ENCODE measurements at places on chromosomes 1 and 21. TPM values are rescaled to one million over a fixed set of nuclear protein-coding genes. Genes with fewer than 3 reads are reported as not detected.

The PRKACB gene
- total RNA-seq = 119 TPM

The KLHDC8A gene
- total RNA-seq = not detected

The CYP4A22 gene
- not detected for total RNA-seq

GRCh38 chr21:41643246-41643966 lies 123.4 kb downstream of the RIPK4 start:
- DNase-seq = no peak

- DNase-seq = no peak
Measured at GRCh38 chr1:176998183-176998795, 166.2 kb downstream of the ASTN1 start.

DNA sequence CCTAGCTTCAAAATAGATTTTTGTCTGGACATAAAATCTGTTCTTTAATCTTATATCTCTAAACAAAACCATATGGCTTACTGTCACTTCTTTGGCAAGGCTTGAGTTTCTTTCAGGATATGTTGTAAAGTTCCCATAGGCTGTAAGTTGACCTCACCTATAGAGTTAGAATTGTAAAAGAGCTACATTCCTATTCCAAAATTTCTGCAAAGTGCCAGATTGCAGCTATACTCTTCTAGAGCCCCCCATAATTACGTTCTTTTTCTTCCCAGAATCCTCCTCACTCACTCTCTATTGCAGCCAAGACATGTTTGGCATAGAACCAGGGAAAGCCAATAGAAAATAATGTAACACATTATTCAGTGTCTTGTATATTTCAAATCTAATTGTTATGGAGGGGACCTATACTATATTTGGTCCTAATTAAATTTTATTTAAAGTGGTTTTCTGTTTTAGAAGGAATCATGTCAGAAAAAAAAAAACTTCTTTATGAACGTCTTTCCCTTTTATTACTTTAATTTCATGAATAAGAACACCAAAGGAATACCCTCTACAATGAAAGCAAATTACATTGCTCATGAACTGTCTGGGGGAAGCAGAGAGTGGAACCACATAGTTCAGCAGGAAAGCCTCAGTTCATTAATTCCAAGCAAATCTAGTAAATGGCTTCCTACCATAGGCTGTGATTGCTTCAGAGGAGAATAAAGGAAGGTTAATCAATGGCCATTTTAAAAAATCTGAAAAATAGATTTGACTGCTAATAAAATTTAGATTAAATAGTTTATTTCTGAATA lies 22.3 kb downstream of the CTTNBP2NL start:
- no peak for DNase-seq

DNA sequence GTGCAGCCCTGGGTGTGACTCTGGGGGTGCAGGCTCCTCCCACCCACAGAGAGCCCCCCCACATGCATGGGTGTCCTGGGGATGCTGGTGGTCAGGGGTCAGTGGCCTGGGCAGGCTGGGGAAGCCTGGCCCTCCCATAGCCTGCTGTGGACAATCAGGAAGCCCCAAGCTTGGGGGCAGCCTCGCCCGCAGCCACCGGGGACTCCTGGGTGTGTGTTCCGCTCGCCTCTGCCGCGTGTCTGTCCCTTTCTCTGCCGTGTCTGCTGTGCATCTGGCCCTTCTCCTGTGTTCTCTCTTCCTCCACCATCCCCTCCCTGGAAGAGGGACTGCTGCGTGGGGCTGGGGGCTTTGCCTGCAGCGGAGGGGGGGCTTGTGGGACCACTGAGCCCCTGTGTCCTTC lies 22.9 kb downstream of the AGRN start:
- DNase-seq = no peak

DNA sequence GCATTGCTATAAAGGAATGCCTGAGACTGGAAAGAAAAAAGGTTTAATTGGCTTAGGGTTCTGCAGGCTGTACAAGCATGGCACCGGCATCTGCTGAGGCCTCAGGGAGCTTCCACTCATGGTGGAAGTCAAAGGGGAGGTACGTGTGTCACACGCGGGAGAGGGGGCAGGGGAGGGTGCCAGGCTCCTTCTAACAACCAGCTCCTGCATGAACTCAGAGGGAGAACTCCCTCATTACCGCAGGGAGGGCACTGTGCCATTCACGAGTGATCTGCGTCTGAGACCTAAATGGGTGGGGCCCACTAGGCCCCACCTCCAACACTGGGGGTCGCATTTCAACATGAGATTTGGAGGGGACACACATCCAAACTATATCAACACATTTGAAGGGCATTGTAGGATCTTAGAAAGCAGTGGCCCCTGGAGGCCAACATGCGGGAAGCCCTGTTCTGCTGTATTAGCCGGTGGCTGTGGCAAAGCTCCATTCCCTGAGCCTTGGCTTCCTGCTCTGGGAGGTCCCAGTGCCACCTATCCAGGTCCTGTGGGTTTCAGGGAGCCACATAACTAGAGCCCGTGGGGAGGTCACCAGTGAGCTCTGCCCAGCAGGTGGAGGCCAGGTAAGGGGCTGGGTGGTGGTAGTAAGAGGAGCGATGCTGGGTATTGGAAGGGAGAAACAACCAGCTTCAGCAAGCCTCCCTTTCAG lies 10.0 kb downstream of the WNT3A start:
- DNase-seq = no peak

DNA sequence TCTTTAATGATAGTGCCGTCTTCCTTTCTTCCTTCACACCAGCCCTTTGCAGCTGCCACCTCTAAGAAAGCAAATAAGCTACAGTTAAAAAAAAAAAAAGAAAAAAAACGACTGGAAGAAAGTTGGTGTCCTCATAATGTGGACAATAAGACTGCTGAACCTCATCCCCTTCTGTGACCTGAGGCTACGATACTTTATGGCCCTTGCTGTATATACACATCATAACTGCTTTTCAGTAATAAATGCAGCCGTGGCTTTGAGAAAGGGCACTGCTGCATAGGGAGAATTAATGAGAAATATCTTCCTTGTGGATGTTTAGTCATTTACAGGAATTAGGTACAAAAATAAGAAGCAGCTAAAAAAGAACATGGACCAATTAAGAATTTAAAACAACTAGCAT lies 333.8 kb upstream of the ADGRL2 start:
- no peak for DNase-seq

- DNase-seq = no peak
Measured at GRCh38 chr1:215160351-215160750, 77.8 kb downstream of the KCNK2 start.

DNA sequence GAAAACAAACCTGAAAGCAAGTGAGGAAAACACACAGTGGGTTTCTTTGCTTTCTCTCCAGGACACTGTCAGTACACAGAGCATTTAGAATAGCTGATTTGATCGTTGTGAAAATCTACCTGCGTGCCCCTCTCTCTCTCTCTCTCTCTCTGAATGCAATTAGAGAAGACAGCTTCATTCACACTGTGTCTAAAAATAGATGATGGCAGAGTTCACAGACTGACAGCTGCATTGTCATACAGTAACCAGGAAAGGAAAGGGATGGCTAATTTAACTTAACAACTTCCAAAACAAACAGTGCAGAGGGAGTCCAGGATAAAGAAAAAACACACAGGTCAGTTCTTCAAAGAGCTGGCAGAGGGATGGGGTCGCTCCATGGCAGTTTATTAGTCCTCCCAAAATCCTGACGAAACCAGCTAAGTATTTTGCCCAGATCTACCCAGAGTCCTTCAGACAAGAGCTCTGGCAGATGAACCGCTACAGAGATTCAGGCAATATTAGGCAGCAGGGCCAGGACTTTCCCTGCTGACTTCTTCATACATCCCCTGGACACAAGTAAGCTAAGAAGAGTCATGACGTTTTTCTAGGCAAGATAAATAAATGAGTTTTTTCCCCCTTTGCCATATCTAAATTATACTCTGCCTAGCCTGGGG lies 58.9 kb downstream of the WLS start:
- no peak for DNase-seq

GRCh38 chr1:178361847-178362246 lies 134.9 kb downstream of the CLEC20A start:
- no peak for DNase-seq

DNA sequence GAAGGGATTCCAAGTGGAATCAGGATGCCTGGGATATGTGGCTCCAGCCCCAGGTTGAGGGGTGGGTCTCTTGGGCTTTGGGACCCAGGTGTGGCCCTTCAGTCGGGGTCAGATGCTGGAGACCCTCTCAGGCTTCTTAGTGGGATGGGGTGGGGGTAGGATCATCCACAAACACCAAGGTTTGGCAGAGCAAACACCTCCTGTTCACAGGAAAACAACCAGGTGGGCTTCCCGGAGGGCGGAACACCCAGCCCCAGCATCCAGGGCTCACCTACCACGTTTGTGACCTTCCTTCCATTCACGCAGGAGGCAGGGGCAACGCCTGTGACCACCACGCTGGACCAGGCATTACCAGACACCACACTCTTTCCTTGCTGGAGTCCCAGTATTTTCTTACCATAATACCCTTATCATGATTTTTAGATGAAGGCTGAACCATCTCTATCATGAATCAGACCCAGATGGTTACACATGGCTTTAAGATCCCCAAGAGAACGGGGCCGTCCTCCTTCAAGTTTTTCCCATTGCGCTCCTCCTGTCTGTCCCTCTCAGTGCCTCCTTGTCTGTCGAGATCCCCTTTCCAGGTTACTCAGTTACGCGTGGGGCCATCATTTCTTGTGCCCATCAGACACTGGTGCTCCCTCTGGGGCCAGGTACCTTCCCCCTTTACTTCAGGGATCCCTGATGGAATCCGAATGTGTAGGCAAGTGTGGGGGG lies 428.2 kb downstream of the NPHP4 start:
- DNase-seq = no peak

GRCh38 chr1:227900571-227901051 lies 47.1 kb downstream of the WNT9A start:
- DNase-seq = no peak

All from activated CD4-positive, alpha-beta T cell treated with anti-CD3 and anti-CD28 coated beads, Interleukin-2, amount 10 ng/mL, durations not matched to agents 7 days and 5 days (primary cell).